WTC11 (cell line): ENCODE measurements at places on chromosomes 3 and 15.

- H3K27me3 ChIP-seq, result no peaks in the 10 kb centered on the region
- H3K4me3 ChIP-seq, result no peak overlapping the region
- H3K36me3 ChIP-seq, result peaks cover 3% of the 10 kb centered on the region; the same call in 1 of the 2 replicates
- no peak overlapping the region for H3K27ac ChIP-seq
These were observed 12.5 kb downstream of the GSK3B start for GRCh38 chr3:120081719-120082118.

- H3K4me1 ChIP-seq, result peaks cover 7% of the 10 kb centered on the region
- no peaks in the 10 kb centered on the region for H3K36me3 ChIP-seq
- H3K4me3 ChIP-seq, result no peak overlapping the region
- peak overlapping the region; percentile 1; the same call in 1 of the 2 replicates for H3K27ac ChIP-seq
- peak; percentile 29 for DNase-seq
These were observed 11.5 kb upstream of the SHF start for GRCh38 chr15:45199136-45199810.

DNA sequence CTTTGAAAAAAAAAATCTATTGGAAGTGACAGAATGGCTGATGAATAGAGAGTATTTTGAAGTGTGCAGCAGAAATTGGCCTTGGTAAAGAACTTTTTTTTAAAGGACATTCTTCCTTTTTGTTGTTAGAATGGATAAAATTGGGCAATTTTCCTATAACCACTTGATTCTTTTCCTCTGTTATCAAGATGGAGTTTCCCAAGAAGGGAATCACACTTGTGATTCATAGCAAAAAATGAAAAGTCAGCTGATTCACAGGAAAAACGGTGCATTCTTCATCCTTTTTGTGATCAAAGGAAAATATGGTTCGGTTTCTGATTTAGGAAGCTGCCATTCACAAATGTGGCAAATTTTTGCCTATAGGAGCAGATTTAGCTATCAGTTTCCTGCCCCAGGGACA is 486.8 kb downstream of the GBE1 start:
- DNase-seq, result no peak
- H3K36me3 ChIP-seq, result no peaks in the 10 kb centered on the region
- no peaks in the 10 kb centered on the region for H3K27me3 ChIP-seq

GRCh38 chr15:100216182-100216581 is 125.6 kb downstream of the ADAMTS17 start:
- no peaks in the 10 kb centered on the region for H3K36me3 ChIP-seq
- peaks cover 15% of the 10 kb centered on the region for H3K4me1 ChIP-seq
- H3K27ac ChIP-seq, result no peak overlapping the region

DNA sequence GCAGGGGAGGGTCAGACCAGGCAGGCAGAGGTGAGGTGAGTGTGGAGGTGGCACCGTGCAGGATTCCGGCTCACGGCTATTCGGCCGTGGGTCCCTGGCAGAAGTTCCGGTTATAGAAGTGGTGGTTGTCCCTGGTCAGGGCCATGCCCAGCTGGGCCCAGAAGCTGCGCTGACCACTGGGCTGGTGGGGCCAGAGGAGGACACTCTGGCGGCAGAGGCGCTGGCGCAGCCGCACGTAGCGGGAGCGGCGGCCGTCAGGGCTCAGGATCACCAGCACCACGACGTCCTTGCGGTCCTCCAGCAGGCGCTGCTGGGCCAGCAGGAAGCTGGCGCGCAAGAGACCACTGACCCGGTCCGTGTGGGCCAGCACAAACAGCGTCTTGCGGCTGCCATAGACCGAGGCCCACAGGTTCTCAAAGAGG is 4.3 kb downstream of the TLR9 start:
- H3K27ac ChIP-seq, result no peak overlapping the region
- DNase-seq, result no peak
- H3K4me1 ChIP-seq, result peaks cover 9% of the 10 kb centered on the region
- no peak overlapping the region for H3K4me3 ChIP-seq

GRCh38 chr15:57059026-57059660 is 140.7 kb downstream of the TCF12 start:
- H3K4me3 ChIP-seq, result no peak overlapping the region
- no peaks in the 10 kb centered on the region for H3K27me3 ChIP-seq
- H3K4me1 ChIP-seq, result peaks cover 32% of the 10 kb centered on the region
- no peaks in the 10 kb centered on the region for H3K36me3 ChIP-seq
- peak overlapping the region; percentile 46; the same call in 1 of the 2 replicates for H3K27ac ChIP-seq

DNA sequence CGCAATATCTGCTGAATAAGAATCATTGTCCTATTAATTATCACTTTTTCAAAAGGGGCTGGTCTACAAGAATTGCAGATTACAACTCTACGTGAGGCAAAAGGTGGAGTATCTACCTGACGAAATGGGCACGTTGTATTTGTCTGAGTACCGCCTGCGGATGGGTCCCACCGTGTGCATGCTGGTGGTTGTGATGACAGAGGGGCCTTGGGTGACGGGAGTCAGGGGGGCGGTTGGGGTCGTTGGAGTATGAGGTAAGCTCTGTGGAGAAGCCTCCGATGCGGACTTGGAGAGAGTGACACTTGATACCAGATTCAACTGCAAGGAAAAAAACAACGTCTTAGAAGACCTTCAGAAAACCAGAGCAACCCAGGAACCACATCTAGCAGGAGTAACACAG is 605.8 kb downstream of the FOXP1 start:
- H3K27me3 ChIP-seq, result no peaks in the 10 kb centered on the region
- H3K4me3 ChIP-seq, result no peak overlapping the region
- no peak for DNase-seq
- H3K27ac ChIP-seq, result no peak overlapping the region
